Hematopoietic multipotent progenitor cell treated with erythropoietin and hydrocortisone succinate and interleukin-3 and kit ligand, for 6 days (in vitro differentiated cells): ENCODE measurements at places on chromosomes 4 and X.

GRCh38 chrX:40245488-40246071 lies 147.8 kb upstream of the BCOR start:
- peak; percentile 13 for DNase-seq

- no peak for DNase-seq
These were observed 103.7 kb downstream of the ADRA2C start for GRCh38 chr4:3869661-3870566.

- DNase-seq: no peak
These were observed 84.5 kb upstream of the GPM6B start for GRCh38 chrX:13901354-13901753.

DNA sequence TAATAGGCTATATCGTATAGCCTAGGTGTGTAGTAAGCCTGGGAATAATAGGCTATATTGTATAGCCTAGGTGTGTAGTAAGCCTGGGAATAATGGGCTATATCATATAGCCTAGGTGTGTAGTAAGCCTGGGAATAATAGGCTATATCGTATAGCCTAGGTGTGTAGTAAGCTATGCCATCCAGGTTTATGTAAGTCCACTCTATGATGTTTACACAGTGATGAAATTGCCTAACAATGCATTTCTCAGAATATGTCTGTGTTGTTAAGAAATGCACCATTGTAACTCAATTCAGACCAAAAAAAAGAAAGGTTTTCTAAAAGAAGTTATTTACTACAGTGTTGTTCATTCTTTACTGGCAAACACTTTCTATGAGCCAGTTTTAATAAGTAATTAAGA lies 1387.2 kb downstream of the STIM2 start:
- no peak for DNase-seq

- no peak for DNase-seq
These were observed 148.7 kb upstream of the CHRDL1 start for GRCh38 chrX:110944311-110944750.

- DNase-seq: peak; percentile 48
These were observed 865 bp downstream of the FAM200B start for GRCh38 chr4:15682242-15683142.

GRCh38 chr4:15673337-15673736 lies 8.3 kb upstream of the FAM200B start:
- no peak for DNase-seq

GRCh38 chrX:111869639-111870034 lies 6.3 kb upstream of the TRPC5OS start:
- peak; percentile 59 for DNase-seq

GRCh38 chr4:106036848-106037247 lies 141.6 kb downstream of the NPNT start:
- DNase-seq: no peak

DNA sequence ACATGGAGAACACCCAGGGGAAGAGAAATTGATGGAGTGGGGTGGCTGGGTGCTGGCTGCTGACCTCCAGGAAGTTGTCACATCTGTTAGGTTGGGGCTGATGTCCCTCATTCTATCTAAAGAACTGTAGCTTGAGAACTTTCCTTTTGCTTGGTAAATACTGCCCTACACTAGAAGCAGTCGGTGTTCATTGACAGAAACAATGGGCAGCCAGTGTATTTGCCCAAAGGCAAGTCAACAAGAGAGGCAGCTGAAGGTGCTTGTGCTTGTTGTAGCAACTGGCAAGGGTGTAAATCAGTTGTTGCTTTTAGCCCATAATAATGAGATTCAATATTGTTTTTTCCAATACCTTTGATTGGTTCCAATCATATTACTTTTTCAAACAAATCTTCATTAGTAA lies 956 bp downstream of the TMEM154 start:
- DNase-seq: no peak

- no peak for DNase-seq
These were observed 65.7 kb downstream of the CLCN5 start for GRCh38 chrX:49988143-49988542.

DNA sequence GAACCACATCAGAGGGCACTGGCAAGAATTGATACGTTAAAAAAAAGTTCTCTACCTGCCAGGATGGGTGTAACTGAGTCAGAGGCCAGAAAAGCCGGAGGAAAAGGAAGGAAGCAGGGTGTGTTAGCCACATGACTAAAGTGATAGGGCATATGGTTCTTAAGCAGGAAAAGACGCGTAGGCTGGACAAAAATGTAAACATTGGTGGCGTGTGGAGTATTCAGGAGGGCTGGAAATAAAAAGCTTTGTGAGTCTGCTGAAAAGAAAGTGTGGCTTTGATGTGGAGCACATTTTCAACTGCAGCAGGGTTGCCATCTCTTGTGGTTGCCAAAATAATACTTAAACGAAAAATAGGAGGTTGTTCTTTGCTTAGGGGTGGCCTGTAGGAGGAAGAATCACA lies 186.5 kb upstream of the RPL34 start:
- peak; percentile 20 for DNase-seq

DNA sequence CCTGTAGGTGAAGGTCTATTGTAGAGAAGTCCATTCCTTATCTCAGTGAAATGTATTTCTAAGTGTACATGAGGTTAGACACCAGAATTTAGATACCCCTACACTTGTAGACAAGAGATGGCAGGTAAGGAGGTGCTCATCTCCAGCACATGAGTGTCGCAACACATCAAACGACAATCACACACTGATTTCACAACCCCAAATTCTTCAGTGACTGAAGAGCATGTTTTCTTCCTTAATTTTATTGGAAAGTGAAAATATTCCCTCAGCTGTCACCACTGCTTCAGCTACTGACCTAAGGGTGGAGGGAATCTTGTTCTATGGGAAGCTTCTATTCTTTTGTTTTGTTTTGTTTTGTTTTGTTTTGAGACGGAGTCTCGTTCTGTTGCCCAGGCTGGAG lies 280.3 kb downstream of the ARHGAP24 start:
- DNase-seq: no peak

DNA sequence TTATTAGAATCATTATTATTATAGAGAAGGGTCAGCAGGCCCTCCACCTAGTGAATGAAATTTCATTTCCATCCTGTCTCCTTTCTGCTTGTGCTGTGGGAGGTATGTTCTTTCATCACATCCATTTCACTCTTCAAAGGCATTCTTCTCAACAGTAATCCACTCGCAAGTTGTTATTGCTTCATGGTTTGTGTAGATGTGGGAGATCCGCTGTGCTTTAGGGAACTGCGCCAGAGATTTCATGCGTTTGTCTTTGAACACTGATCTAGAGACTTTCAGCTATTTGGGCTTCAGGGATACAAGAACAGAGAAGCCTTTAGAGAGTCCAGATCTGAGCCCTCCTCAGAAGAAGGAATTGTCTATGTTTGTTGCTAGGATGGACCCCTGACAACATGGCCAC lies 53.5 kb upstream of the PUDP start:
- DNase-seq: no peak

DNA sequence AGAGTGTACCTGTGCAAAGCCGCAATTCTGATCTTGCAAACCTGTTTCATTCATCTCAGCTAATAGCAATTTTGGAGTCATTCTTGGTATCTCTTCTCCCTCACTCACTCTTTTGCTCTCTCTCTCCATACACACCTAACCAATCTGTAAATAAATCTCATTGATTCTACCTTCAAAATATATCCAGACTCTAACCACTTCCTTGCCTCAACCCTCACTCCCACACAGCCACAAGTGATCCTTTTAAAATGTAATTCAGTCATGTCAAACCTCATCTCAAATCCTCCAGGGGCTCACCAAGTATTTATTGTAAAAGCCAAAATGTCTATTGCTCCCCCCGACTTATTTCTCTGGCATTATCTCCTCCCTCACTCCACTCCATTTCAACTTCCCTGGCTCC lies 51.7 kb upstream of the SLC10A4 start:
- no peak for DNase-seq

- DNase-seq: no peak
These were observed 80.0 kb downstream of the GLRA3 start for GRCh38 chr4:174749091-174749490.

GRCh38 chr4:80336582-80336981 lies 1.1 kb downstream of the CFAP299 start:
- DNase-seq: peak; percentile 29
